ENCODE measurements at places on chromosomes 4 and X.

DNA sequence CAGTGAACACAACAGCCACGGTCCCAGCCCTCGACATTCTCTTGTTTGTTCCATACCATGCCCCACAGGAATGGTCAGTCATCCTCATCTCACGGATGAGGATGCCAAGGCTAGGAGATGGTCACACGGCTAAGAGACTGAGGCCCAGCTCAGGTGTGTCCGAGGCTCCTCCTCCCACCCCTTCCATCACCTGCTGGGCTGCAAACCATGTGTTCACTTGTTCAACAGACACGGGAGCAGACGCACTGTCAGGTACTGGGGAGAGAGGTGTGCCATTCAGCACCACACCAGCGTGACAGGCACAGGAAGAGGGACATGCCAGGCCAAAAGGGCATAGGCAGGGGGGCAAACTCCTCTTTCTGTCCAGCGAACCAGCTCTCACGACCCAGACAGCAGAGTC lies 45.9 kb downstream of the ABLIM2 start:
- no peak for DNase-seq

DNA sequence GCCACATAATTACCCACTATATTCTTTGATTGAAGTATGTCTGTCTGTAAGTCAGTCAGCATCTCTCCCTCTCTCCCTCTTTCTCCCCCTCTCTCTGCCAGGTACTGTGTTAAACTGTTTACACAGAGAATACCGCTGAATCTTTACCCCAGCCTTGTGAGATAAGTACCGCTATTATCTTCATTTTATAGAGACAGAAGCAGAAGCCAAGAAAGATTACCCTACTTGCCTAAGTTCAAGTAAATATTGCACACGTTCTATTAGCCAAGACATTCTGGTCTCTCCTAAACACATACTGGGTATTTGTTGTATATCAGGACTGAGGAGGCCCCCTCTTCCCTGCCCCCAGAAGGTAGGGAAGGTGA lies 695 bp upstream of the GPR101 start:
- no peak for DNase-seq

DNA sequence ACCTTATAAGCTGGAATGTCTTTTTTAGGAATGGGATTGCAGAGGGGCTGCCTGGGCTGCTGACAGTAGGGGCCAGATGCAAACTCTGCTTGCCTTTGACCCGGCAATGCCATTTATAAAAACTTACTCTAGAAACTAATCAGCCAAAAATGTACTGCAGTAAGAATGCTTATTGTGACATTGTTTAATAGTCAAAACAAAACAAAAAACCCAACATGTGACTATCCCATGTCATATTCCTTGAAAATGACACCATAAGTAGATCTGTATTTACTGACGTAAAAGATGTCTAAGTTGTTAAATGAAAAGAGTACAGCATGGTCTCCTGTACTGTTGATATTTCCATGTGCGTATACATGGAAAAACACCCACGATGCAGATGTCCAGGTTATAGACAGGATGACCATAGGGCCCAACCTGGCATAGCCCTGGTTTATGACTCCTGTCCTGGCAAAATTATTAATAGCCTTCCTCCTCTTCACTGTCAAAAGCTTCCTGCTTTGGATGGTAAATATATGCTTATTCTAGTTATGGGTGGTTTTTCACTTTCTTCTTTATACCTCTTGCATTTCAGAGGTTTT lies 138.9 kb downstream of the PTTG2 start:
- DNase-seq, result no peak

DNA sequence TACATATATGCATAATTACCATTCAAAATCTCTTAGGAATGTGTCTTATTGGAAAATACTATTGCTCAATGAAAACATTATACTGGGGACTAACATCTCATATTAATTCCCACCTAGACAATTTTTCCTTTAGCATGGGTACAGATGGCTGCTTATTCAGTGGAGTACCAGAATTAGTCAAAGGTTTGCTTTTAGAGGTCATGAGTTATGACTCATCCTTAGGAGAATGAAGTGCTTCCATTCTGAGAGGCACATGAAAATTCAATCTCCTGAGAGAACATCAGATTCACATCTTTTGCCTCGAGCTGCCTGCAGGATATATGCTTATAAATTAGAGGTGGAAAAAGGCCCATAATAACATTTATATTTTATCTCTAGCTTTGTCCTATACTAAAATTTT lies 378.0 kb upstream of the DMD start:
- DNase-seq, result no peak

DNA sequence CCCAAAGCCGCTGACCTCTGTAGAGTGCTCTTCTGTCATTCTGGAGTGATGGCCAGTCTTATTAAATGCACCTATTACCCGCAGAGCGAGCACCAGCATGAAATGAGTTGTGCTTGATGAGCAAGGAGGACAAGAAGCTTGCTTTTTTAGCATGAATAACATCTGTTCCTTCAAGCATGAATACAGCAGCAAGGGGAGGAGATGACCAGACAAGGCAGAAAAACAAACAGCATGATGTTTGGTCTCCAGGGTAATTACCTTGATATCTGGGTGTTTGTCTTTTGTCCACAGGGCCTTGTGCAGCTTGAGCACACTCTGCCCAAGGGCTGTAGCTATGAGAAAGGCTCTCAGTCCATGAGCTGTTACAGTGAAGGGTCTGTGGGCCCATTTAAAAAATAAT lies 324.8 kb upstream of the DDX53 start:
- no peak for DNase-seq

DNA sequence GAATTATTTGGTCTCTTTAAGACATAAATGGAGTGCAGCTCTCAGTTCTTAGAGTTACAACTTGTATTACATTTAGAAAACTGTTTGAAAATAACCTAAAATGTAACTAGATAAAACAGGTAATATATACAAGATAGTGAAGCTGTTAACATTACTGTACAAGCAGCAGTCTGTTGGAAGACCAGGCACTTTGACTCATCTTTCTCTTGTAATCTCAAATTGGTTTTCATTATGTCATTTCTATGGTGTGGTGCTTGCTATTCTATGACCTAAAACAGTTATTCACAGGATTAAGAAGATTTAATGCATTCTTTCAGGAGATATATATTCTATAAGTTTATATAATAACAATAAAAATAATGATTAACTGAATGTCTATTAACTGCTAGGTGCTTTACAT lies 282.5 kb upstream of the PITX2 start:
- peak; percentile 25 for DNase-seq

DNA sequence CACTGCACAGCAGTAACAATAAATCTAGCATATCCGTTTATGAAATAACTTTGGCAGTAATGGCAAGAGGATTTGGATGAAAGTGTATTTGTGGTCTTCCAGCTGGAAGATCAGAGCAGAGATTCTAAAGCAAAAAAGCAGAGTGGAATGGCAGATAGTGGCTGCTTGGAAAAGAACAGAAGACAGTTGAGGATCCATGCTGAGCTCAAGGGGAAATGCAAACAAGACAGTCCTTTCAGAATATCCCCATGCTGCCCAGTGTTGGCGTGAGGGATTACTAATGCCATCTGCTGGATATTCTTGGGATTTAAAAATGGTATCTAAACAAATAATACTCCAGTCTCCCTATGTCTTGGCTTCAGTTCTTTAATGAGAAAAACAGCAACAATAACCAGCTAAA lies 629.1 kb upstream of the ATOH1 start:
- peak; percentile 48 for DNase-seq
